ENCODE measurements at places on chromosomes 2 and 18. TPM values are rescaled to one million over a fixed set of nuclear protein-coding genes. Genes with fewer than 3 reads are reported as not detected.

The C2orf74 gene
- total RNA-seq = 4.1 TPM

The MSTN gene
- not detected for total RNA-seq

The CD8A gene
- total RNA-seq = not detected

The DES gene
- total RNA-seq = not detected

The CRIM1 gene
- total RNA-seq = 675 TPM

The GPBAR1 gene
- total RNA-seq = 0.60 TPM

The MYCN gene
- total RNA-seq = 3.6 TPM

The HOXD3 gene
- 15.3 TPM for total RNA-seq

The ASXL3 gene
- total RNA-seq = 1.7 TPM

The ZNF385B gene
- not detected for total RNA-seq

The ANKRD30B gene
- total RNA-seq = not detected

The CPO gene
- total RNA-seq = not detected

The E2F6 gene
- total RNA-seq = 15.7 TPM

Data from endothelial cell of umbilical vein (primary cell).